ENCODE measurements at places on chromosomes 2 and 18. TPM values are rescaled to one million over a fixed set of nuclear protein-coding genes. Genes with fewer than 3 reads are reported as not detected.

Gene REG3A
- not detected for total RNA-seq

DNA sequence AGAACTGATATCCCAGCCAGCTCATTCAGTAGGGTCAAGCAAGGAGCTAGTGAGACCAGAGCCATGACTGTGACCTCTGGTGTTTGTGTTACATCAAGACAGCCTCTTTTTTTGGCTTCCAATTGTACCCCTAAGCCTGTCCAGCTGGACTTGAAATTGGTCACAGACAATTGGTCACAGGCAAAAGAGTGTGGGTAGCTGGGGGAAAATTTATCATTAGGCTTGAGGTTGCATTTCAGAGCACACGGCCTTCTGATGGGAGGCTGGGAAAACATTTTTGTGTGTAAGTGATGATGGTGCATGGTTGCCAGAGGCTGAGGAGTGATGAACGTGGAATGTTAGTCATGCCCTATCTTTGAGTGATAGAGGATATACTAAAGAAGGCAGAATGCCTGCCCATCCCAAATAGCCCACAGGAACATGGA, 285.1 kb upstream of the SLC14A2 start:
- DNase-seq: peak; percentile 62

GRCh38 chr18:48100651-48101165, 170.2 kb upstream of the SMAD2 start:
- no peak for DNase-seq

DNA sequence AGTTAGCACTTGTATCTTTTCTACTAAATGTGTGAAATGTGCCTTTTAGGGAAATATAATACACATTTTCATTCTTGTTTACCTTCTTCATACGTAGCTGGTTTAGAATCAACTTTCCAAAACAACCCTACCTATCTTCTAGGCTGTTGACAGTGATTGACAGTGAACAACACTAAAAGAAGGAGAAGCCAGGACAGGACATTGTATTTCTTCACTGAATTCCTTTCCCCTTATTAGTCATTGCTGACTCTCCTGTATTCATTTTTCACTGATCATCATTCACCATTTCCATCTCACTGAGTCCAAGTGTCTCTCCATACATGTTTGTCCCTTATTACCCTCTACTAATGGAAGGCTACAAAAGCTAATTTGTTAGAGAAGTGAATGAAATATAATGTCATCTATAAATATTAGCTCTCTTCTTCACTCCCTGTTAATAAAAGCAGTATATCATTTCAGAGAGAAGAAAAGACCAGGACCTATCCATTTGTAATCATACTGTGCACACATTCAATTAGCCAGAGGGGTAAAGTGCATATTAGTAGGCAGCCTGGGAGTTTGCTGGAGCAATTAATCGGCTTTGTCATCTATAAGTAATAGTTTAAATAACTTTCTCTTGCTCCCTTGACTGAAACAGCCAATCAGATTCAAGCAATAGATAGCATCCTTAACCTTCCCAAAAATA, 192.5 kb upstream of the FOSL2 start:
- DNase-seq: no peak

Measured in psoas muscle (tissue), 8 donors.